ENCODE measurements at places on chromosomes 11 and 22. TPM values are rescaled to one million over a fixed set of nuclear protein-coding genes. Genes with fewer than 3 reads are reported as not detected.
A peak's percentile ranks its signal among the peaks of the same experiment; 100 is the strongest.

GRCh38 chr22:35313311-35314121 lies 13.8 kb downstream of the TOM1 start:
- DNase-seq = no peak

Gene C22orf31
- total RNA-seq = 1.8 TPM

Gene SYT7
- 9.0 TPM for total RNA-seq

DNA sequence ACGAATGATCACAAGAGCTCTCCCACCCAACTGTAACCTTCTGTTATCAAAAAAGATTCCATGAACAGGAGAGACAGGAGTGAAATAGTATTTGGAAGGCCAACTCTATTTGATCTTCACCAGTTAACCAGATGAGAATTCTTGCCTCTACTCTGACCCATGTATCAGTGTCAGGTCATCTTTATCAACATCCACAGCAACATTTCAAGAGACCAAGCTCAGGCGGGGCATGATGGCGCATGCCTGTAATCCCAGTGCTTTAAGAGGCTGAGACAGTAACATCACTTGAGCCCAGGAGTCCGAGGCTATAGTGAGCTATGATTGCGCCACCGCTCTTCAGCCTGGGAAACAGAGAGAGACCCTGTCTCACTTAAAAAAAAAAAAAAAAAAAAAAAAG lies 62.3 kb downstream of the GAB2 start:
- DNase-seq = no peak

GRCh38 chr22:24325105-24325757 lies 54.6 kb downstream of the SPECC1L start:
- DNase-seq = no peak

Gene C11orf21
- 0.47 TPM for total RNA-seq

DNA sequence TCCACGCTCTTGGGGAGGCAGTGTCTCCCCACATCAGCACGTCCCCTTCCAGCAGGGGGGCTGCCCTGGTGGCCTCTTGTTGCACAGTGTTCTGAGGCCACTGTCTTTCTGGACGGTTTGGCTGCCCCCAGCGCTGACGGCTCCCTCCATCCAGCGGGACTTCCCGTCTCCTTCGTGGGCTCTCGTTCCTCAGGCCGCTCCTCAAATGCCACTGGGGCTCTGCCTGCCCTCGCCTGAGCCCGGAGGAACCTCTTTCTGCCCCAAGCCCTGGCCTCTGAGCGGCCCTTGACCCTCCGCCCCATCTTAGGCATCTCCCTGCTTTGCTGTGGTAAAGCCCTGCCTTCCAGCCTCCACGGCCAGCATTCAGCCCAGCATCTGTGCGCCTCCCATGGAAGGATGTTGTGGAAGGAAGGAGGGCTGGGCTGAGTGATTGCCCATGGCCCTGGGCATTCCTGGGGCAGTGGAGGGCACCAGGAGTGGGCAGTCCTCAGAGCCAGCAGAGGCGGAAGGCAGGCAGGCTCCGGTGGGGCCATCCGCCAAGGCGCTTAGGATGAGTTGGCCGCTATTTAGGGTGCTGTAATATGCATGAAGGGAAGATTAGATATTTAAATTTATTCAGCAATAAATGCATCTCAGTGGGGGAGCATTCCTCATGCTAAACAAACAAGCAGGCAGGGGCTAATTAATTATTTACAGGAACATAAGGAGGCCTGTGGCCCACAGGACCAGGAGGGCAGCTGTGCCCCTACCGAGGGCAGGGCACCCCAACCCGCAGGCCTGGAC lies 17.8 kb downstream of the OTUB1 start:
- no peak for DNase-seq

- no peak for DNase-seq
Measured at GRCh38 chr11:100008417-100008816, 678.7 kb upstream of the ARHGAP42 start.

Gene MPEG1
- total RNA-seq = 0.87 TPM

DNA sequence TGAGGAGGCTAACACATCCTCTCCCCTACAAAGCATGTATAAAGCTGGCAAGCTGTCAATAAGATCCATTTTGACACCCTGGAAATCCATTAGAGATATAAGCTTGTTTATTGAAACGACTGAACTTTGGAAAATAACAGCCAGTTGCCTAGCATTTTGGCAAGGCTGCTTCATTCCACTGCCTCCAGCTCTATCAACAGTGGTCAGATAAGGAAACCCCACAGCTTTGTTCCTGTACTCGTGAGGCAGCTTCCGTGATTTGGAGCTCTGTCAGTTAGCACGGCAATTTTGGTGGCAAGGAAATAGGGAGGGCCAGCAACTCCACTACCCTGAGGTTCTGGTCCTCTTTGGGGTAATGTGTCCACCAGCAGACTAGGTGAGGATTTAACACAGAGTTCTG lies 2.0 kb upstream of the OR51S1 start:
- DNase-seq = no peak

Gene FAM227A
- total RNA-seq = 16.3 TPM

Gene SEC14L6
- 28.2 TPM for total RNA-seq

DNA sequence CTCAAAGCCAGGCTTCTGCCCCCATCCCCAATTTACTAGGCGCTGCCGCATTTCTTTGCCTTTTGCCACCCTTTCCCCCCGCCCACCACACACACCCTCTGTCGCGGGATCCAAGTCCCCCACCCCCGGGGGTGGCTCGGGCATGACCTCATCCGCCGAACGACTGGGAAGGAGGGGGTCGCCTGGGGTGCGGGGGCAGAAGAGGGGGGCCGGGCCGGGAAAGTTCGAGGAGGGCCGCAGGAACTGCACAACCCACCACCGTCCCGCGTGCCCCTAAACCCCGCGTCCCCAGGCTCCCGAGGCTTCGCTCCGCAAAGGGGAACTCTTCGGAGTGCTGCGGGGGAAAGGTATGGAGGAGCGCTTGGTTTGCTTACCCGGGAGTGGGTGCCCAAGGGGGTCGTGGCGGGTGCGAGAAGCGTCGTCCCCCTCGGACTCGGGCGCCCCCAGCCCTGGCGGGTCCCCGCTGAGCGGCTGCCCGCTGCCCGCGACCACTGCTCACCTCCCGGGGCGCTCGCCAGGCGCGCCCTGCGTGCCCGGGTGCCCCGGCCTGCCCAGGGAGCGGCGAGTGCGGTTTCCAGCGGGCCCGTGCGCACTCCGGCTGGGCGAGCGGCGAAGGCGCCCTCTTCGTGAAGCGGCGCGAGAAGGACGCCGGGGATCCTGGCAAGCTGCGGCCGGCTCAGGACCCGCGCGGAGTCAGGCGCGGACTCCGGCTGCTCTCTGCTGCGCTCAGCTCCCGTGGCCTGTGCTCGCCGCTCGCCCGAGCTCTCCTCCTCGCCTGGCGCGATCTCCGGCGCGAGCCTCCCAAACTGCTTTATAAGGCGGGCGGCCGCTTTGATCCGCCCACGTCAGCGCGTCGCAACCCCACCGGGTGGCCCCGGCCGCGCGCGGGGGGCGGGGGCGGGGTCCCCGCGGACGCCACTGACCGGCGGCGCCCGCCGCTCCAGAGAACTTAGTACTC lies 4.0 kb upstream of the WNT11 start:
- peak; percentile 70 for DNase-seq

Gene SLC22A8
- 0.06 TPM for total RNA-seq

DNA sequence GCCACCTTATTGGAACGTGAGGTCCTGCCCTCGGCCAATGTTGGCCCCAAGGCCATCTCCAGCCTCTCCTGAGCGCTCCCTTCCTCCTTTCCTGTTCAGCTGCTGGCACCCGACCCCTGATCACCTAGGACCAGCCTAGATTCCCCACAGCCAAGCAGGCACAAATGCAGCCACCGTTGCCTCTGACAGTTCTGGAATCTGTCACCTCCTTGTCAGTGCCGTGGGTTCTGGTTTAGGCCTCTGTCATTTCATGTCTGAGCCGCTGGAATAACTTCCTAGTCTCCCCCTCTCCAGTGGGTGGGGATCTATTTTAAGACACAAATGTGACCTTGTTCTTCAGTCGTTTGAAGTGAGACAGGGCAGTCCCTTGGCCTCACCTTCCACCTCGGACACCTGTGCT lies 29.7 kb downstream of the FADS3 start:
- no peak for DNase-seq

Gene CYP2D6
- 2.0 TPM for total RNA-seq

Gene CCDC73
- 6.6 TPM for total RNA-seq

DNA sequence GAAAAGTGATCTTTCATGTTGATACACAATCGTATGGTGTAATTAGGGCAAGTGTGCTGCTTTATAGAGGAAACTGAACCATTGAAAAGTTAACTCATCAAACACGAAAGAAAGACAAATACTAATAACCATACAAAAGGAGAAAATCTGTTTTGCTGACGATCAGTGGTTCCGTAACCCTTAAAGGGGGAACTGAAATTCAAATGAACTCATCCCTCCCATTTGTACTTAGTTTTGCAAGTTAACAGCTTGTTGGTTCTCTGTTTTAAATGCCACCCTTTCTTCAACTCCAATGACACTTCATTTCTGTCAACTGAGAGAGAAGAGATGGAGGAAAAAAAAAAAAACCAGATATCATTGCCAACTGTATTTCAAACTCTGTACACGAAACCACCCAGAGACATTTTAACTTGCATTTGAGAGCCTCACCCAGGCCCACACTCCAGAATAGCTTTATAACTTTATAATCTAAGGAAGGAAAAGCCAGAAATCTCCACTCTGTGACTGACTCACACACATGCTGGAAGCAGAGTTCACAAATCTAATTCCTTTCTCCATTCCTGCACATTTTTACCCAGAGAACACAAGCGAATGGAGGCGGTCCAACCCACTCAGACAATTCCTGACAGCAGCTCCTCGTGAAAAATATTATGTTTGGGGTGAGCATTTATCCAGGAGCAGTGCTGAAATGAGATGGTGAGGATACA lies 17.4 kb upstream of the CSNK2A3 start:
- DNase-seq = no peak

- no peak for DNase-seq
Measured at GRCh38 chr11:100990931-100991330, 138.7 kb downstream of the PGR start.

Gene CRKL
- total RNA-seq = 47.5 TPM

DNA sequence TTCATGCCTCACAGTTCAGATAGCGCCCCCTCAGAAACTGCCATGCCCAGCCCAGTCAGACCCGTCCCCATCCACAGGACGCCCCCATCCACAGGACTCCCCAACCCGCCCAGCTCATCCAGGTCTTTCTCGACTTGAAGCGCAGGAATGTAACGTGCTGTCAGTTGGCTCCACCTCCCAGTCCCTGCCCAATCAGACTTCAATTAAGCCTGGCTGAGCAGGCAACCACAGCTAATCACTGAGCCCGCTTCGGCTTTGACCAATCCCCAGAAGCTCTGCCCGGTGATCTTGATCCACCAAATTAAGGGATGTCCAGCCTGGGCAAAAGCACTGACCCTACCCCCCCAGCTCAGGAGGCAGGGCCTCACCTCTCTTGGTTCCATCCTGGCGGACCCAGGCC lies 10.5 kb upstream of the MFNG start:
- DNase-seq = no peak

DNA sequence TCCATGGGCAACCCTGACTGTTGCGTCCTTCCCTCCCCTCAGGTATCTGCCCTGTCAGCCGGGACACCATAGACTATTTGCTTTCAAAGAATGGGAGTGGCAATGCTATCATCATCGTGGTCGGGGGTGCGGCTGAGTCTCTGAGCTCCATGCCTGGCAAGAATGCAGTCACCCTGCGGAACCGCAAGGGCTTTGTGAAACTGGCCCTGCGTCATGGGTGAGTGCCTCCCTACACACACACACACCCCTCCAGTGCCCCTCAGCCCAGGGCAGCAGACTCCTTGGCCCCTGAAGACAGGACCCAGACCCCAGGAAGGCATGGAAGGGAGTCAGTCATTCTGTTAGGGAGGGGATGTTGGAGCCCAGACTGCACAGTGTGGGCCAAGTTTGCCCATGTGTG lies 17.9 kb upstream of the UVRAG start:
- no peak for DNase-seq

GRCh38 chr11:13289081-13289480 lies 11.5 kb downstream of the BMAL1 start:
- no peak for DNase-seq

GRCh38 chr11:83002053-83002452 lies 69.6 kb downstream of the RAB30 start:
- no peak for DNase-seq

Gene OR52N4
- not detected for total RNA-seq

DNA sequence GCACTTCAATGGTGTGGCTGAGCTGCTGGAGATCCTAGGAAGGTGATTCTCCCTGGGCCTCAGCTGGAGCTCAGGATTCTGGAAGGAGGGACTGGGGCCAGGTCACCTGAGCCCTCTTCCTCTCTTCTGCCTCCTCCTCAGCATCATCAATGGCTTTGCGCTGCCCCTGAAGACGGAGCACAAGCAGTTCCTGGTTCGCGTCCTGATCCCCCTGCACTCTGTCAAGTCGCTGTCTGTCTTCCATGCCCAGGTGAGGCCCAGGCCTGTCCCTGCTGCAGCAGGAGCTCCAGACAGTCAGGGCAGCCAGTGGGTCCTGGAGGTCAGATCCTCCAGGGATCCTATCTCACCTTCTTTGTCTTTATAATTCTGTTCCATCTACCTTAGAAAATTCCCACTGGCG lies 5.4 kb downstream of the GPHA2 start:
- no peak for DNase-seq

DNA sequence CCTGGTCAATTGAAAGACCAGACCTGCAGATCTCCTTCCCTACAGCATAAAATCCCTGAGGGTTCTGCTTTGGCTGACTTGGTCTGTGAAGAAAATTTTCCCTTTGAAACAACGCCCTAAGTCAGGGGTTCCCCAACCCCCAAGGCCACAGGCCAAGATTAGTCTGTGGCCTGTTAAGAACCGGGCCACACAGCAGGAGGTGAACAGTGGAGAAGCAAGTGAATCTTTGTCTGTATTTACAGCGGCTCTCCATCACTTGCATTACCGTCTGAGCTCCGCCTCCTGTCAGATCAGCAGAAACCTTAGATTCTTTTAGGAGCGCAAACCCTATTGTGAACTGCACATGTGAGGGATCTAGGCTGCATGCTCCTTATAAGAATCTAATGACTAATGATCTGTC lies 38.2 kb downstream of the CCDC83 start:
- no peak for DNase-seq

Gene C11orf65
- 48.9 TPM for total RNA-seq

DNA sequence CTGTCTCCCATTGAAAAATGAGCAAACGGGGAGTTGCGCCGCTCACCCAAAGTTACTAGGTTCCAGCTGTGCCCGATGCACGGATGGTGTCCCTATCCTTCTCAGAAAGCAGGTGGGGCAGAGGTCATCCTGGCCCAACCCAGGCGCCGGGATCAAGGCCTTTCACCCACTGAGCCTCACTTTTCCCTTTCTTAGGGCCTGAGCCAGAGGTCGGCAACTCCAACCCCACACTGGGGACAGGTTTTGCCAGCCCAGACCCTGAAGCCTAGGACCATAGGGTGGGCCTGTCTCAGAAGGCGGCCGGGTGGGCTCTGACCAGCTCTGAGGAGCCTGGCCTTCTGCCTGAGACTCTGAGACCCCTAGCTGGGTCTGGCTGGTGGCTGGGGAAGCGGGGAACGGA lies 6.3 kb downstream of the IGSF9B start:
- DNase-seq = no peak
